ENCODE measurements at places on chromosomes 3 and 15. TPM values are rescaled to one million over a fixed set of nuclear protein-coding genes. Genes with fewer than 3 reads are reported as not detected.

The TMEM108 gene
- not detected for total RNA-seq

DNA sequence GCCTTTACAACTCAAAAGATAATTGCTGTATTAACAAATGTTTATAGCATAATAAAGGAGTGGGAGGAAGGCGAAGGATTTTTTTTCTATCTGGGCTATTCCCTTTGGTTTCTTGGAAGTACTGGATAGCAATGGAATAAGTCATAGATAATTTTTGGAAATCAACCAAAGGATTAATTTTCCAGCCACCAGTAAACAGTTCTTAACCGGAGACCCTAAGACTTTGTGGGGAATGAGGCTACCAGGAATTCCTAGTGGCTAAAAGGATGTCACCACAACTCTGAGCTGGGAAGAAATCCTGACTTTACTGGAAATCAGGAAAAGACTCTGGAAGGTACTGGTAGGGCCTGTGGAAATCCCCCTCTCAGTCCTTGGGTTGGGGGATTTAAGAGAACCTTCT is 138.4 kb upstream of the RARB start:
- no peak for DNase-seq

GRCh38 chr3:152797751-152798432 is 37.0 kb upstream of the P2RY1 start:
- DNase-seq: no peak

- no peak for DNase-seq
Observed at GRCh38 chr3:142507241-142507640, 59.4 kb upstream of the XRN1 start.

- no peak for DNase-seq
Observed at GRCh38 chr3:151034303-151034702, 51.2 kb upstream of the MED12L start.

GRCh38 chr3:2568156-2568555 is 469.5 kb downstream of the CNTN4 start:
- DNase-seq: no peak

DNA sequence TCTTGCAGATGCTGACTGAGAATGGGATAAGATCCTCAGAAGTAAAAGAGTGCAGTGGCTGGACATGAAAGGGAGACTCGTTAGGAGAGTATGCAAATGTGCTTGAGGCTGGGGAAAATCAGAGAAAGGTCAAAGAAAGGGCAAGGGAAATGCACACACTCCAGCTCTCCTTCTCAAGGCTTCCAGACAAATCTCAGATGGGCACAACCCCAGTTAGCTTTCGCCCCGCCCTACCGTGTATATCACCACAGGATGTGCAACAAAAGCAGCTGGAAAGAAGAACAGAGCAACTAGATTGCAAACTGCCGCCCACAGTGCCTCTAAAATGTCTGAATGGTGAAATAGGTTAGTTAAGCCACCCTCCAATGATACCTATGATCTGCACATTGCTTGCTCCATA is 63.9 kb downstream of the CERS3 start:
- DNase-seq: peak; percentile 7

The CDV3 gene
- 278 TPM for total RNA-seq

GRCh38 chr3:57729334-57730045 is 26.6 kb upstream of the SLMAP start:
- no peak for DNase-seq

- peak; percentile 68 for DNase-seq
Observed at GRCh38 chr3:4601892-4602291, 108.7 kb downstream of the ITPR1 start.

- DNase-seq: no peak
Observed at GRCh38 chr3:9399337-9399703, 1.9 kb downstream of the SETD5 start.

DNA sequence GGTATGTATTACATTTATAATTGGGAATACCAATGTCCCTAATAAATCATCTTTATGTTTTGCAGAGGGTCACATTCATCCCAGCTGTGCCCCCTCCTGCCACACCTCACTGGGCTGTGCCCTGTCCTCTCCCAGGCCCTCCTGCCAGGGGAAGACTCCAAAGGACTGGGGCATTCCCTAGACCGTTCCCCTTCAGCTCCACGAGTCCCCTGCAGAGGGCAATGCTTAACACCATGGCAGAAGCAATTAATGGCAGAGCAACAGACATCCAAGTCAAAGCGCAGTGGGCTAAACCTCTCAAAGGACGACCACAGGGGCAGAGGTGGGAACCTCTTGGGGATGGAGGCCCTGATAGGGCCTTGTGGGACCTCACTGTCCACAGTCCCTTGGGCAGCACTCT is 71.3 kb upstream of the SEC13 start:
- DNase-seq: peak; percentile 8

DNA sequence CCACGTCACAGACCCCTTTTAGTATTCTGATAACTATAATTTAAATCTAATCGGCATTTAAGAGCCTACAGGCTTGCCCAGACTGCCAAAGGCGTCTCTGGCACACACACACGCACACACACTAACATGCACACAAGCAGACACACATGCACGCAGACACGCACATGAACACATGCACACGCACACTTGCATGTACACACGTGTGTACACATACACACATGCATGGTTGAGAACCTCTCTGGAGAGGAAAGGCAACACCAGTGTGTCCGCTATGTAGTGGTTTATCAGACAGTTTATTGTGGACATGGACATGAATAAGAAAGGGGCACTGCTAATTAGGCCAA is 102.1 kb downstream of the FBLN2 start:
- DNase-seq: no peak

The ARHGEF26 gene
- total RNA-seq: 0.63 TPM

DNA sequence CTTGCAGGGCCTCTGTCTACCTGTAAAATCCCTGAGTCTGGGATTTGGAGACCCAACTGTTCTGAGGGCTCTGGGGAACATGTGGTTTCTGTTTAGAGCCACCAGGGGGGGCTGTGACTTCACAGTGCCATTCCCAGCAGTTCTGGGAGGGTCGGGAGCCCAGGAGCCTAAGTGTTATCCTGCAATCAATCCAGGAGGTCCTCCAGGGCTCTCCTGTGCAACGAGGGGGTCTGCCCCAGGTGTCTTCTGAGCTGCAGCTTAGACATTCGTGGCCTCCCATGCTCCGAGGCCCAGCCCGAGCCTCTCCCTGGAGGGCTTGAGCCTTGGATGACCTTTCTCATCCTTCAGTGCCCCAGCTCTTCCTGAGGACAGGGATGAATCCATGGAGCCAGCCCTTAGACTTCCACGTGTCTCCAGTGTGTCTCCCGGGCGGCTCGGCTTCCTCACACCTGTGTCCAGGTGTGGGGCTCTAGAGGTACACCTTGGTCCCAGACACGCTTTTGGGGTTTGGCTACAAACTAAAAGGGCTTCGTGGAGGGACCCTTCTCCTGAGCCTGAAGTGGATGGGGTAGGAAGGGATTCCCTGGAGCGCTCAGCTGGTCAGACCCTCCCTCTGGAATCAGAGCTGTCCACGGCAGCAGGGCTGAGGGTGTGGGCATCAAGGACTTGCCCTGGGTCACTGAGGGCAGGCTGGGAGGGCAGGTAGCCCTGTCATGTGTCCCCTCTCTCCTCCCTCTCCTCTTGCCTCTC is 20.3 kb upstream of the ABTB1 start:
- DNase-seq: peak; percentile 63

The STAG1 gene
- 29.2 TPM for total RNA-seq

- DNase-seq: no peak
Observed at GRCh38 chr3:110519071-110519470, 552.5 kb upstream of the NECTIN3 start.

DNA sequence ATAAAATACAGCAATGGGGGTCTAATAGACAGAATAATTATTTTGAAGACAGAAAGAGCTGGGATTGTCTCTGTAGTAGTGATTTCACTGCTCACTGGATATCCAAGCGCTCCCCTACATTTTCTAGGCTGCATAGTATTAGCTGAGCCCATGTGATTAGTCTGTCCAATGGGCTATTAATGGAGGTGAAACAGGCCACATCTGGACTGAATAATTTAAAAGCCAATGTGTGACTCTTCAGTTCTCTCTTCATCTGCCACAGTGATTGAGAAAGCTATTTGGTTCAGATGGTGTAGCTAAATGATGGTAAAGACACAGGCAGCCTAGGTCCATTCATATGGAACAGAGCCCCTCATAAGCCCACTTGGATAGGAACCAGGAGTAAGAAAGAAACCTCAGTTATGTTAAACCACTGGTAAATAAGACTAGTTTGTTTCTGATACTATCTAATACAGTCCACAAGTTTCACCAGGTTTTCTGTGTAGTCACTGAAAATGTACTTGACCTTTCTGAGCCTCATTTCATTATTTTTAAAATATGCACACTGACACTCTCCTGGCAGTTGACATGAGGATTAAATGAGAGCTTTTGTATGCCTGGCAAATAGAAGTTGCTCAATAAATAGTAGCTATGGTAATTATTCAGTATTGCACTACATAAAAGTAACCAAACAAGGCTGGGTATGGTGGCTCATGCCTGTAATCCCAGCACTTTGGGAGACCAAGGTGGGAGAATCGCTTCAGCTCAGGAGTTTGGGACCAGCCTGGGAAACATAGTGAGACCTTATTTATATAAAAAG is 17.0 kb upstream of the STT3B start:
- DNase-seq: no peak

The MAP6D1 gene
- 1.9 TPM for total RNA-seq
